ENCODE measurements at places on chromosomes 5 and 9. TPM values are rescaled to one million over a fixed set of nuclear protein-coding genes. Genes with fewer than 3 reads are reported as not detected.

DNA sequence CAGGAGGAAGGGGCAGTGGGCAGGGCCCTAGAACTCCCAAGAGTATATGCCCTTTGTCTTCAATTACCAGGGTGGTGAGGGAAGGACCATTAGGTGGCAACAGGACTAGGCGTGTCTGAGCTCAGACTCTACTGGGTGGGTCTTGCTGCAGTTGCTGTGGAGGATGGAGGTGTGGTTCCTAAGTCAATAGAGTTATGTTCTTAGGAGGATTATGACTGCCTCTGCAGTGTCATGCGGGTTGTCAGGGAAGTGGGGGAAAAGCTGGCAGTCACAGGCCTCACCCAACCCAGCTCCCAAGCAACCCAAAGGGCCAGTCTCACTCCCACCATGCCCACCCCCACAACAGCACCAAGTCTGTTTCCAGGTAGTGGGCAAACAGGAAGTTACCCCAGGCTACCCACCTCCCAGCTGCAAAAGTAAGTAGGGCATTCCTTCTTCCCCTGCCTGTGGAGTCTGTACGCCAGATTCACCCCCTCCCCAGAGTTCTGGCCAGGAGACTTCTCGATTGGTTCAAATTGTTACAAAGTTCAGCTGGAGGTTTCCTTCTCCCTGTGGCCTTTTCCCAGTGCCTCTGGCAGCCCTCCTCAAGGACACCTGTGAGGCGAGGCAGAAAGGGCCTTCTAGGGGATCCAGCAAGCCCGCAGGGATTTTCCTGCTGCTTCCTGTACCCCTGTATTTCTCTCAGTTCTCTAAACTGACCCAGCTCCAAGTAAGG, 145.3 kb downstream of the HINT1 start:
- DNase-seq = no peak

- no peak for DNase-seq
Measured at GRCh38 chr9:86337469-86338108, 16.6 kb downstream of the TUT7 start.

DNA sequence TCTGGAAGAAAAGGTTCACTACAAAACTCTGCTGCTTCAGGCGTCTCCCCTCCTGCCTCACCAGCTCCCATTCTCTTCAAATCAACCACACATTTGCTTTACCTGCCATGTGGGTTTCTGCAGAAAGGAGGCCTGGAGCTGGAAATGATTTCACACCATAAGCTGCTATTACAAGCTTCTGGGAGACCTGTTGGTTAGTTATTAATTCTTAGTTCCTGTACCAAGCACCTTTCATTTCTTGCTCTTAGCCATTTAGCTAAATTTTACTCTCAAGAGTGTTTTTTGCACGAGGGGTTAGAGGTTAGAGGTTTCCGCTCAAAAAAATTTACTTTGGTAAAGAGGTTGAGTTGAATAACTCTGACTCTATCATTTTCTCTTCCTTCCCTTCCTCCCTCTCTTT, 70.3 kb downstream of the MAP1B start:
- DNase-seq = no peak

GRCh38 chr5:150307617-150308426, 5.1 kb upstream of the ARSI start:
- no peak for DNase-seq

- no peak for DNase-seq
Measured at GRCh38 chr5:103434057-103434456, 128.5 kb downstream of the NUDT12 start.

- DNase-seq = no peak
Measured at GRCh38 chr5:124088289-124089032, 576.5 kb downstream of the CSNK1G3 start.

GRCh38 chr9:109336409-109336808, 15.6 kb upstream of the EPB41L4B start:
- DNase-seq = no peak

DNA sequence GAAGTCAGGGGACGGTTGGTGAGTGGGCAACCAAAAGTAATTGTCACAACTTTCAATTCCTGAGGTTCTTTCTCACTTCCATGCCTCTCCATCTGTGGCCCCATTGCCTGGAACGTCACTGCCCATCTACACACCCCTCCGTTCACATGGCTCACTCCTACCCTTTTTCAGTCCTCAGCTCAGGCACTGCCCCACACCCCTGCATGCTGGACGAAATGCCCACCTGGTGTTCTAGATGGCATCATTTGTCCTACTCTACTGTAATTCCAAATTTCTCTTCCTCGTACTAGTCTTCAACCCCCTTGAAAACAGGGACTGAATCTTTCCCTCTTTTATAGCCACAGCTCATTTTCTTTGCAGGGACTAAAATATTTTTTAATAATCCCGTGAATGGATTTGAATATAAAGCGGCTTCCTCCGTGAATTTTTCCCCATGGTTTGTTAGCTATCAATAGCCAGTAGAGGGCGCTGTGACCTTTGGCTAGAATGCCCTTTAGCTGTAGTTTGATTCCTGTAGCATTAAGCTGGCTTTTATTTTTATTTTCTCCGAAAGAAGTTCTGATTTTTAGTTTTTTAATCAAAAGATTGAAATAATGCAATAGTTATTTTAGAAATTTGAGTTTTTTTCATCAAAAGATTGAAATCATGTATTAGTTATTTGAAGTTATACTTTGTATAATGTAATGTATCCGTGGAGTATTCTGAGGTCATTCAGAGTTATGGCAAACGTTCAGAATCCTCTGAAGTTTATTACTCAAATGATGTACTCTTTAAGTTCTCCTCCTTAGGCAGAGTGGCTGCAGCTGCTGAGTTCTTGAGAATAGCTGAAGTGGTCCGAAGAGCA, 232.1 kb downstream of the SH3GL2 start:
- DNase-seq = peak; percentile 70

- no peak for DNase-seq
Measured at GRCh38 chr5:22708770-22709328, 144.3 kb downstream of the CDH12 start.

DNA sequence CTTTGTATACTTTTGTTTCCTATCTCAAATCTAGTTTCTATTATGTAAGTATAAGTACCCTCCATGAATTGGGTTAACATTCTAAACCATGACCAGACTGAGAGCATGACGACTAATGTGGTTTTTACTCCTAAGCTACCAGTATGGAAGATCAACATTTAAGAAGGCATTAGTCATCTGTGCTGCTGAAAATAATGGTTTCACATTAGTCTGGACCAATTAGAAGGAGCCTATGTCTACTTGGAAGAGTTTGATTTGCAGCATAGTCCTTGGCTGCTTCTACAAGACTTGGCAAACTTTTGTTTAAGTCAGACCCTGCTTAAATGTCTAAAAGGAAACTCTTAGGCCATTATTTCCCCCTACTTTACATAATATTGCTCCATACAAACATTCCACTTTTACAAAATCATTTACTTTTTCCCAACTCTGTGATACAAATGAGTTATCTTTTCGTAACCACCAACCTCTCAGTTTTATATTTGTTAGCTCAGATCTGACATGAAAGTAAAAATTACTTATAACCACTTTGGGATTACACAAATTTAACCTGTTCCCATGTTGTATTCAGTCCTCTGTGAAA, 186.7 kb downstream of the COMMD10 start:
- DNase-seq = no peak

- no peak for DNase-seq
Measured at GRCh38 chr9:81858657-81859430, 69.4 kb upstream of the SPATA31D4 start.

DNA sequence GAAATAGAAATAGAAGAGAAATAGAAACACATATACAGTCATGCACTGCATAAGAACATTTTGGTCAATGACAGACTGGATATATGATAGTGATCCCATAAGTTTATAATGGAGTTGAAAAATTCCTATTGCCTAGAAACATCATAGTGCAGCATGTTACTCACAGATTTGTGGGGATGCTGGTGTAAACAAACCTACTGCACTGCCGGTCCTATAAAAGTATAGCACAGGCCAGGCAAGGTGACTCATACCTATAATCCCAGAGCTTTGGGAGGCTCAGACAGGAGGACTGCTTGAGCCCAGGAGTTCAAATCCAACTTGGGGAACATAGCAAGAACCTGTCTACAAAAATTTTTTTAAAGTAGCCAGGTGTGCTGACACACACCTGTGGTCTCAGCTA, 240.6 kb upstream of the MAP3K1 start:
- DNase-seq = no peak

GRCh38 chr9:37405350-37405749, 17.1 kb upstream of the GRHPR start:
- DNase-seq = no peak

- no peak for DNase-seq
Measured at GRCh38 chr9:137069508-137070091, 757 bp downstream of the SAPCD2 start.

- no peak for DNase-seq
Measured at GRCh38 chr5:11483630-11484029, 420.6 kb downstream of the CTNND2 start.

DNA sequence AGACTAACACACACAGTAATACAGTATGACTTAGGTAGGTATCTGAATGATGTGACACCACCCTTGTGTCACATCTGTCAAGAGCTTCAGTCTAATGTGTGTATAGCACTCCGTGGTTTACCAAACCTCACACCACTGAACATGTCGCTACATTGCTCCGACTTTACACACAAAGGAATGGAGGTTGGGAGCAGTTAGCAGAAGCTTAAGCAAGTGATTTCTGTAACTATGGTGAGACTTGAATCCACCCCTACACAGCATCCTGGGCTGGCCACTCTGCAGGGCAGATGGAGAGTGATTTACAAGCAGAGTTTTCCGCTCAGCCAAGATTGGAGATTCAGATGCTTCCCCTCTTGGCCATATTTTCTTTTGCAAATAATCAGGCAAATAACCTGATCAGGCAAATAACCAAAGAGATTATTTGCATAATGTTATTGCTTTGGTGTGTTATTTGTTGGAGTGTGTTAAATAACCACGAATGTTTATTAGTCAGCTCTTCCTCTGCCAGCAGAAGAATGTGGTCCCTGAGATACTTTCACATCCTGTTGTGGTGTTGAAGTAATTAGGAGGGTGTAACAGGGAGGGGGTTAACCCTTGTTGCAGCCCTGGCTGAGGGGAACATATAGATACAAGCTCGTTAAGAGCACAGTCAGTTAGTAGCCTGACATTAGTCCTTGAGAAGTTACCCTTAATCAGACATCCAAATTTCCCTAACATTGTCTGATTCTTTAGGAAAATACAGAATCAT, 92.8 kb downstream of the SNX18 start:
- no peak for DNase-seq

The CARTPT gene
- 39.8 TPM for total RNA-seq

The SELENOP gene
- total RNA-seq = 306 TPM

The FST gene
- 3.0 TPM for total RNA-seq

The IQGAP2 gene
- 15.1 TPM for total RNA-seq

The UNC13B gene
- total RNA-seq = 20.5 TPM

The RNF145 gene
- total RNA-seq = 39.7 TPM

The SLC6A18 gene
- not detected for total RNA-seq

The TICAM2 gene
- 3.9 TPM for total RNA-seq

The SH3GL2 gene
- 0.68 TPM for total RNA-seq

The MOB3B gene
- 12.1 TPM for total RNA-seq

The ANKDD1B gene
- 0.66 TPM for total RNA-seq
